ENCODE measurements at places on chromosomes 5 and 9.

- DNase-seq: no peak
Observed at GRCh38 chr9:125852386-125852785, 105.2 kb downstream of the PBX3 start.

- no peak for DNase-seq
Observed at GRCh38 chr5:36273809-36274526, 27.7 kb downstream of the RANBP3L start.

DNA sequence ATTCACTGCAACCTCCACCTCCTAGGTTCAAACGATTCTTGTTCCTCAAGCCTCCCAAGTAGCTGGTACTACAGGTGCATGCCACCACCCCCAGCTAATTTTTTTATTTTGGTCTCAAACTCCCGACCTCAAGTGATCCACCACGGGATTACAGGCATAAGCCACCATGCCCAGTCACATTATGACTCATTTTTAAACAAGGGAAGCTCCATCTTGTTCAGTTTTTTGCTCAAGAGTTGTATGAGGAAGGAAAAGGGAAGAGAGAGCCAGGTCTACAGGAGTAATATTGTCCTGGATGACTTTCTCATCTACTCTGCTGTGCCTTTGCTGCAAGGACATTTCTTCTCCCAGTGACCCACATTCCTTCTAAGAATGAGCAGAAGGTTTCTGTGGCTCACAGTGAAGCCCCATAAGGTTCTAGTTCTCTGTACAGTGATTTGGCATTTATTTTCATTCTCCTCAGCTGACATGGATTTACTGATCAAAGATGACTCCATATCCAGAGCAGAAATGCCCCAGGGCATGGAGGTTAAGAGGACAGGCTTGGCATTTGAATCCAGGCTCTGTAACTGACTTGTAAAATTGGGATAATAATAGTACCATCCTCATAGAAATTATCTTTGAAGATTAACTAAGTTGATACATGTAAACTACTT lies 153.5 kb downstream of the CDH6 start:
- no peak for DNase-seq

GRCh38 chr5:91132550-91132949 lies 250.6 kb downstream of the ARRDC3 start:
- no peak for DNase-seq

GRCh38 chr9:27787891-27788290 lies 214.6 kb upstream of the C9orf72 start:
- no peak for DNase-seq

GRCh38 chr9:126701813-126702140 lies 88.0 kb downstream of the LMX1B start:
- no peak for DNase-seq

- peak; percentile 1 for DNase-seq
Observed at GRCh38 chr9:124449381-124450151, 685 bp upstream of the ADGRD2 start.

DNA sequence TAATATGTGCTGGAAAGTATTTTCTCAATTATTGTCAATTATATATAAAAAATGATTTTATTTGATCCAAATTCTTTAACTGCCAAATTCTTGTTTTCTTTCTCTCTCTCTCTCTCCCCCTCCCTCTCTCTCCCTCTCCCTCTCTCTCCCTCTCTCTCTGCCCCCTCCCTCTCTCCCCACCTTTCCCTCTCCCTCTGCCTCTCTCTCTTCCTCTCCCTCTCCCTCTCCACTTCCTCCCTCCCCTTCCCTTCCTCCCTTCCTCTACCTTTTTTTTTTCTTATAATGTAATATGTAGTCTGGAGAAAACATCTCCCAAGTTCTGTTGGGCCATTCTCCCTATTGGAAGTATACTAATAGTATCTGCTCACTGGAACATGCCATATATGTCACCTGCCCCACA lies 6.4 kb upstream of the RFX3 start:
- no peak for DNase-seq

DNA sequence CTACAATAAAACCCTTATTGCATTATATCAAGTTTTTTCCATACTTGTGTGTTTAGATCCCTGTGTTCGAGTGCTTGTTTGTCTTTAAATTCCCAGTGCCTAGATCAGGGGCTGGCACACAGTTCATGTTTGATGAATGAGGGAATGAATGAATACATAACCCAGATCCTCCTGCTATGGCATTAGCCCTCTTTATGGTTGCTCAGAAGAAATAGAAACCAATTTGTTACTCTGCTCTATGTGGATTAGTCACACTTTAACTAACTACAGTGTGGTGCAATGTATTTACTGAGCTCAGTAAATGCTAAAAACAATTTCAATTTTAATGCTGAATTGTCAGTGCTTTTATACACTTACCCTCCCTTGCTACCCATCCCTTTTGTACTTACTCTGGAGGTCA lies 16.4 kb upstream of the GALNT10 start:
- DNase-seq: no peak

GRCh38 chr5:83368319-83368718 lies 103.2 kb upstream of the VCAN start:
- DNase-seq: peak; percentile 29

DNA sequence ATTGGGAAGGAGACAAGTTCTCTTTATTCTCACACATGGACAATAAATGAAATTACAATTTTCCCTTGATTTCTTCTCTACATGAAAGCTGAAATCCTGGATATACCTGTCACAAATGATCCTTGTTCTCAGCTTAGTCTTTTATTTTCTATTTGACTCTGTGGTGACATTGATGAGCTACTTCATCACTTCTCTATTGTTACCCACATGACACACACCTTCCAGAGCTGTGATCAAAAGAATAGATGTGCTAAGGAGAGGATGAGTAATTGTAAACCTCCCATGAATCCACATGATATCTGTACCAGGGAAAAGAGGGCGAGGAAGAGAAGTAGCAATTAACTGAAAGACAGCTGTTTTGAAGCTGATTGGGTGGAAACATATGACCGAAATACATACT lies 102.0 kb downstream of the CAVIN4 start:
- DNase-seq: no peak

All from tibial artery (tissue), 4 donors.